ENCODE measurements at places on chromosomes 11 and 22.

- no peak for DNase-seq
Observed at GRCh38 chr11:34180040-34180813, 74.8 kb downstream of the NAT10 start.

DNA sequence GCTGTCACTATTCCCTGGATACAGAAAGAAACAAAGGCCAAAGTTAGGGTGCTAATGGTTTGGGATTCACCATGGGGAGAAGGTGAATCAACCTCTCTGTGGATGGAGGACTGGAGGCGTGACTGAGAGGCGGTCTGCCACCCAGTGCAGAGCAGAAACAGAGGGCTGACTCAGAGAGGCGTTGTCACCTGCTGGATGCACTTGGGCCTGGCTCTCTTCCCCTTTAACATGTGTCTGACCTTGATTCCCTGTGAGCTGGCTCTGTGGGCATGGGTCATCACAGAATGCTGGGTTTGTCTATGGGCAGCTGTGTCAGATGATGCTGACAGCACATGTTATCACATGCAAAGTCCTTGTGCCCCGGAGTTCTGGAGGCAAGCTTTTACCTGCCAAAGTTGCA lies 75.9 kb downstream of the LDLRAD3 start:
- DNase-seq, result no peak

GRCh38 chr22:25388866-25389540 lies 169.6 kb downstream of the CRYBB2 start:
- DNase-seq, result no peak

DNA sequence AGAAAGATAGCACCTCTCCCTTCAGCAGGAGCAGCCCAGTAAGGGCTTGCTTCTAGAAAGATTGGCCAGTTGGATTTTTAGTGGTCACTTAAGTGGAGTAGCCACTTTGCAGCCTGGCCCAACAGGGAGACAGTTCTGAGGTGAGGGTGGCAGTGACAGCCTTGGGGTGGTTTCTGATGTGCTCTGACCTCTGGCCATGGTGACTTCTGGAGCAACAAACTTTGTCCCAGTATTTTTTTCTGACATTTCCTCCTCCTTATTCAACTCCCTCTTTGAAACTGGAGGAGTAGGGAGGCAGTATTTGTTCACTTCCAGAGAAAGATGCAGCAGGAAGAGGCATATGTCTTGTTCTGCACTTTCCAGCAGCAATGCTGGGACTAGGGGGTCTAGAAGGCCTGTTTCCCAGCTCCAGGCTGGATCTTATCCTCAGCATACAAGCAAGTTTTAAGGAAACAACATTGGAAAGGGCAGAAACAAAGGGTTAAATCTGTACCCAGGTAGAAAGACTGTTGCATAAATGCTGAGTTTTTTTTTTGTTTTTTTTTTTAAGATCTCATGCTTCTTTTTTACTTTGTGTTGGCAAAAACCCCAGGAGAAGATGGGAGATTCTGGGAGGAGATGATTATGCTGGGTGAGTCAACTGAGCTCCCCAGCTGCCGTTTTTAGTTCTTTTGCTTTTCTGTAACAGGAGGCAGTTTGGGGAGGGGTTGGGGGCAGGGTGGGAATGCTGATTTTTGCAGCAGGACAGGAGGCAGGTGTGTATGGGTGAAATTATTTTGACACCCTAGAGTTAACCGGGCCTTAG lies 37.2 kb downstream of the RCOR2 start:
- no peak for DNase-seq

DNA sequence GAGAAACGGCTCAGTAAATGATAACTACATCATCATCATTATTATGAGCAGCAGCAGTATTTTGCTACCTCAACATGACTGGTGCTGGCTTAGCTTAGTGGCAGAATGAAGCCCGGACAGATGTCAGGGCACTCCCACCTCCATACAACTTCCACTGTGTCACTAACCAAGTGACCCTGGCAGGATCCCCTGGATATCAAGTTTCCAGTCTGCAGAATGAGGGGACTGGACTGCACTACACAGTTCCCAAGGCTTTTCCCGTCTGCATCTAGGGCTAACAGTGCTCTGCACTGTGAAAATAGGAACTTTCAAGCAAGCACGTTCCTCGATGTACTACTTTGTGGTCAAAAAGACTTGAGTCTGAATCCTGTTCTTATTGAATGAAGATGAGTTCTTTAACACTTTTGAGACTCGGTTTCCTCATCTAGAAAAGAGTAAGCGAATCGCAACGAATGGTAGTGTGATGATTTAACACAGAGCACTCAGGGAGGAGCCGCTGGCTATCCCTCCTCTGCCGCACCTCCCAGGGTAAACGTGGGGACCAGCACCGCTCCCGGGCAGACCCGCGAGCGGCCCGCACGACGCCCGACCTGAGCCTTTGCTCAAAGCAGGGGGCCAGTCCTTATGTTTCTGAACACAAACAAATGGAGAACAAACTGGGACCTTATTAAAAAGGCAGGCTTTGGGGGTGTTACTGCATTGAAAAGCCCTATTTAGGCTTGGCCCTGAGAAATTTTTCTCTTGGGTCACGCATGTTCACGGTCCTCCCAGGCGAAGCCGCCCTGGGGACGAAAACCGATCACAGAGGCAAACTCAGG lies 910 bp downstream of the CLTCL1 start:
- no peak for DNase-seq

GRCh38 chr11:17313349-17314231 lies 37.1 kb downstream of the NUCB2 start:
- DNase-seq, result no peak

DNA sequence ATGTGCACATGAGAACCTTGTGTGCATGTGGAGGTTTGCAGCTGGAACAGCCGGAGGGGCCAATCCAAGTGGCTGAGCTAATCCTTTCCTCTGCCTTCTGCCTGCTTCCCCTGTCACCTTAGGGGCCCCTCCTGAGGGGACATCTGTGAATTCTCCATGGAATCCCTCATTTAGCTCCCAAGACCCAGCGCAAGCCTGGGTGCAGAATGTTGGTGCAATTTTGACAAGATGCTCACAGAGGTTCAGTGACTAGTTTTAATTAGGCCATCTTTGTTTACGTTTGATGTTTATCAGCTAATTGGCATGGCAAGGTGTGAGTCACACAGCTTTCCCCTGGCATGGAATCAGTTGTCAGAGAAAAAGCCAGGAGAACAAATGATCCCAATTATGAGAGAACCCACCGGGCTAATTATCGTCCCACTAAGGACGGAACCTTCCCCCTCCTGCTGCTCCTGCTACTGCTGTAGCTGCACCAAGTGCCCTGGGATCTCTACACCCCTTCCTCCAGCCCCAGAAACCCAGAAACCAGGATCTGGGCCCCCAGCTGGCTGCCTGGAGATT lies 63.6 kb upstream of the PAX6 start:
- DNase-seq, result no peak

DNA sequence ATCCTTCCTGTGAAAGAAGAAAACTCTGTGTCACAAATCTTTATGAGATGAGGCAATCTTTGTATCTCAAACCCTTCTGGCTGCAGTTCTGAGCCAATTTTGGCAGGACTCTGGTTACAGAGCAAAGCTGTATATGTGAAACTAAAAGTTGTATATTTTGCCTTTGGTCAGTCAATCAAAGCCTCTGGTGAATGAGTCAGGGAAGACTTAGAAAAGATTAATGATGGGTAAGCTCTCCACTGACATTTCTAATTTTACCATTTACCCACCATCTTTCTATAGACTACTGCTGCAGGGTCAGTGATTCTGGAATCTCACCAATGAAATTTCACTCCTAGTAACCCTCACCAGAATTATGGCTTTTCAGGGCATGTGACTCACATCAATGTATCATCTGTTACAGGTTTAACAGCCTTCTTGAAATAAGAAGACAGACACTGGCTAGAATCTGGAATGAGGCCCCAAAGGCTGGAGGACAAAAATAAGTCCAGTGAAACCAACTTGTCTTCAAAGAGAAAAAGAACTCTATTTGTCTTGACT lies 43.3 kb downstream of the USP35 start:
- DNase-seq, result no peak

GRCh38 chr11:46134061-46134460 lies 12.8 kb upstream of the PHF21A start:
- no peak for DNase-seq

DNA sequence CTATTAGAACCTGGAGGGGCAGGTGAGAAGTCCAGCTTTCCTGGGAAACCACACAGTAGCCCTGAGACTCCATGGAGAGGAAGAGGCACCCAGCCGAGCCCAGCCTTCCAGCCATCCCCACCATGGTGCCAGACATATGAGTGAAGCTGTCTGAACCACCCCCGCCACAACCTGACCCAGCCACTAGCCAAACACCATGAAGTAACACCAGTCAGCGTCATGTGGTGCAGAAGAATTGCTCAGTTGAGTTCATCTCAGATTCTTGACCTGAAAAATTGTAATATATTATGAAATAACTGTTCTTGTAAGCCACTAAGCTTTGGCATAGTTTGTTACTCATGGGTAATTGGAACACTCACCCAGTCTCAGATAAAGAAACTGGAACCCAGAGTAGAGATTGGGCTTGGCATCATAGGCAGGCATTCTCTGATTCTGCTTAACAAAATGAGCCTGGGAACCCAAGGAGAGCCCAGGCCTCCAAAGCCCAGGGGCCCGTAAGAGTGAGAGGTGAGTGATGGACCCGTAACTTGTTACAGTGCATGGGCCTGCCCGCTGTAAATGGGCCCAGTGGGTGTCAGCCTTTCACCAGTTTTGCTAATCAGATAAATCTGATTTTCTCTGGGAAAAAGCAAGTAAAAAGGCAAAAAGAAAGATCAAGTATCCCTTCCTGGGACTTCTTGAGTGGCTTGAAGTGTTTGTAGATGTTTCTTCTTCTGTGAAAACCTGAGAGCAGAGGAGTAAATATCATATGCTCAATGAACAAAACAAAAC lies 305.5 kb downstream of the DDX10 start:
- DNase-seq, result no peak

DNA sequence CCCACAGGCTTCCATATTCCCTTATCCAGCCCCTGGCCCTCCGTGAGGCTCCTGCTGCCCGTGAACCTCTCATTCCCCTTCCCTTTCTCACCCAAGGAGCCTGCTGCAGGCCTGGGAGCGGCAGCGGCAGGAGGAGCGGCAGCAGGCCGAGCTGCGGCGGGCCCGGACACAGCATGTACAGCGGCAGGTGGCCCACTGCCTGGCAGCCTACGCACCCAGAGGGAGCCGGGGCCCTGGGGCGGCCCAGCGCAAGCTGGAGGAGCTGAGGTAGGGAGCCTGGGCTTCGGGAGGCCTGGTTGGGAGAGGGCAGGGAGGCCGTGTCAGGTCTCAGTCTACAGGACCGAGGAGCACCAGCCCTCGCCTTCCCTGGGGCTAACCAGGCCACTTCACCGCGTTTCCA lies 8.1 kb upstream of the SART1 start:
- DNase-seq, result no peak

Data from GM19239 (cell line).